ENCODE measurements at places on chromosomes 7 and 10.

- no peak for DNase-seq
These were observed 16.0 kb downstream of the CHRM2 start for GRCh38 chr7:136884492-136884891.

GRCh38 chr7:28408960-28409715, 3.2 kb upstream of the CREB5 start:
- DNase-seq, result peak; percentile 72

- DNase-seq, result no peak
These were observed 113.7 kb downstream of the SFMBT2 start for GRCh38 chr10:7297094-7297493.

GRCh38 chr10:5305374-5305773, 59.4 kb upstream of the UCN3 start:
- no peak for DNase-seq

DNA sequence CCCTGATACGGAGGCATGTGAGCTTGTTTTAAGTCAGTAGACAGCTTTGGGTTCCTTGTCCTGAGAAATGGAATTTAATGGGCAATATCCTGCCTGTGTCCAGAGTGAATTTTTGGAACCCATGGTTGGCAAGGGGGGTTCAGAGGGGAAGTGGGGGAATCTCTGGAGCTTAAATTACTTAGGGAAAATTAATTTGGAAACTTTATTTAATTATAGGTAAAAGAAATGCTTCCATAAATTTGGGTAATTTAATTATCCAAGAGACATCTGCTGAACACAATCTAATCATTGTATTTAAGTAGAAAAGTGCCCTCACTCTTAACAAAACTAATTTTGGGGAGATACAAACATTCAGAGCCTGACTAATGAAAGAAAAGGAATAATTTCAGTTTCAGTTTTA, 99.7 kb downstream of the PLXNA4 start:
- no peak for DNase-seq

GRCh38 chr10:70053218-70053840, 683 bp downstream of the MACROH2A2 start:
- no peak for DNase-seq

- no peak for DNase-seq
These were observed 19.6 kb downstream of the R3HCC1L start for GRCh38 chr10:98154076-98154475.

DNA sequence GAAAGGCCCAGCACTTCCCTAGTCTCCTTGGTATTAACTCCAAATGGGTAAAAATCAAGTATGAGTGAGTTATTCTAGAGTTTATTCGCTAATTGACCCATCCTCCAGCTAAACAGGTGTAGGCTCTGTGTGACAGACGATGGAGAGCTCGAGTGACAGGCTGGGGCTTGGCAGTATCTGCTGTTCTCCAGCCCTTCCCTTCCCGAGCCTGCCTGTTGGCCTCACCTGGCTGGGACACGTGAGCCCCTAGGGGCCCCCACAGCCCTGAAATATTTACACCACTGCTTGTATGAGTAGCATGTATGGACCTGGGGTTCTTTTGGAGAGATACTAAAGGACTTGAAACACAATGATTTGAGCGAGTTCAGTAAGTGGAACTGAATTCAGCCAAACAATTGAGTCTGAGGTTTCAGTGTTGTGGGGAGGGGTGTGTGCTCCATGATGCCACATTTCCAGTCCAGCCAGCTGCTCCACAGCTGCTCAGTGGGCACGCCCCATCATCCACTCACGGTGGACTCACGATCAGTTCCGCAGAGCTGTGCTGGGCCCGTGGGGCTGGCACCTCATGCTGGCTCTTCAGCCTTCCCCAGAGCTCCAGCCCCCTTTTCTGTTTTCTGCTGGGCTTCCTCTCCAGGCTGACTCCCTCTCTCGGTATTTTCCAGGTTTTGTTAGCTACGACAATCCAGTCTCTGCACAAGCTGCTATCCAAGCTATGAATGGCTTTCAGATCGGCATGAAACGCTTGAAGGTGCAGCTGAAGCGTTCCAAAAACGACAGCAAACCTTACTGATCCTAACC, 283.0 kb downstream of the USP6NL start:
- DNase-seq, result no peak

GRCh38 chr7:70795948-70796347, 336.0 kb upstream of the GALNT17 start:
- no peak for DNase-seq

DNA sequence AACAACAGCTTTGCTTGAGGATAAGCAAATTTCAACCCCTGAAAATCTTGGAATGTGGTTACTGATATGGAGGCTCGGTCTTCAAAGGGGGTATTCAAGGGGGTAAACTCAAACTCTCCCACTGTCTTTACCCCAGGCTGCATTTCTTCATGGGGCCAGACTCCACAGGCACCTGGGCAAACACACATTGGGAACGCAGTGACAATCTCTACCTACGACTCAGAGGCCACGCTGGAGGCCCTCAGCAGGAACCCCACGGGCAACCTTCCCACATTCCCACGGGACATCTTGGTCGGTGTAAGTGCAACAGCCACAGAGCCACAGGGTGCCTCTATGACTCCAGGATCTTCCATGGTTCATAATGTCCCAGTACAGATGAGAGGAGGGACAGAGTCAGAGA, 2.2 kb upstream of the INSIG1 start:
- no peak for DNase-seq

GRCh38 chr10:17616403-17617030, 657 bp downstream of the HACD1 start:
- peak; percentile 33 for DNase-seq

- no peak for DNase-seq
These were observed 6.9 kb downstream of the ABCB8 start for GRCh38 chr7:151035026-151035717.

DNA sequence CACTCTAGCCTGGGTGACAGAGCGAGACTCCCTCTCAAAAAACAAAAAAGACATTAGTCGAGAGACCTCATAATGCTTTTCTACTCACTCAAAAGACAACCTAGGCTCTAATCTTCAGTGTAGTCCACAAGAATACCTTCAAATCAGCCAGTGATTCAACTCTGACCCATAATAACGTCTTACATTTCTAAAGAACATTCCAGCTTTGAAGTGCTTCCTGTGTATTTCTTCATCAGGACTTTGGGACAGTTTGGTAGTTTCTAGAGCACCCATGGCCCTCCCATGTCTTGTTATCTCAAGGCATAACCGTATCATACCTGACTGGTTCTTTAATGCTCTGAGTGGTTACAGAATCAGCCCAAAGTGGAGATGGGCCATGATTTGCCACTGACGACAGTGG, 221.3 kb downstream of the SKIDA1 start:
- DNase-seq, result no peak

DNA sequence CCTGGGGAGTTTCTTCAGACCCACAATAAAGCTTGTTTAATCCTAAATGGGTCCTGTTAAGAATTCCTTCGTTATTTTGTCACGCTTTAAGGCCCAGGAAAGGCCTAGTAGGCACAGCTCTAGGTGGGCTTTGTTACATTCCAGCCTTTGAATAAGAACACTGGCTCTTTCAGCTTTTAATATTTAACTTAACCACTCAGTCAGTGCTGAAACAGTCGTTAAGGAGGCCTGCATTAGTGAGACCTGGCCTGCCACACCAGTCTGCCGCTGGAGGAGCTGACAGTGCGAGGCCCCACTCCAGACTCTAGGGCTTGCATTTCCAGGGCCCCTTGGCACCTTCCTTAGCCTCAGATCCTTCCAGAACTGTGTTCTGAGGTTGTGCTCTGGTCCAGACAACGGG, 351.4 kb downstream of the GLRX3 start:
- DNase-seq, result no peak

GRCh38 chr10:79237454-79238157, 109.7 kb upstream of the PPIF start:
- no peak for DNase-seq

DNA sequence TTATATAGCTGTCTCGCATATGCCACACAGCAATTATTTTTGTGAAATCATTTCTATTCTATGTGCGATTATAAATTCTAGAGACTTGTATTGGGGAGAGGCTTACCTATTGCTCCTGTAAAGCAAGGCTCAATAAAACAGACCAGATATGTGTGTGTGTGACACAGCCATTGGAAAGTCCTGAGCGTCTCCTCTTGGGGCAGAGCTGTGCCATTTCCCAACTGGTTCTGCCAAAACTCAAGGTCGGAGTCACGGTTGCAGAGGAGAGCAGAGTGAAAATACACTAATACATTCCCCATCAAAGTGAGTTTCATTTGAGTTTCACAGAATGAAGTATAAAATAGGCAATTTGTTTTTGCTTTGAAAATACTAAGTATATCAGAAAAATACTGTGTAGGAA, 567.4 kb upstream of the FZD8 start:
- no peak for DNase-seq

DNA sequence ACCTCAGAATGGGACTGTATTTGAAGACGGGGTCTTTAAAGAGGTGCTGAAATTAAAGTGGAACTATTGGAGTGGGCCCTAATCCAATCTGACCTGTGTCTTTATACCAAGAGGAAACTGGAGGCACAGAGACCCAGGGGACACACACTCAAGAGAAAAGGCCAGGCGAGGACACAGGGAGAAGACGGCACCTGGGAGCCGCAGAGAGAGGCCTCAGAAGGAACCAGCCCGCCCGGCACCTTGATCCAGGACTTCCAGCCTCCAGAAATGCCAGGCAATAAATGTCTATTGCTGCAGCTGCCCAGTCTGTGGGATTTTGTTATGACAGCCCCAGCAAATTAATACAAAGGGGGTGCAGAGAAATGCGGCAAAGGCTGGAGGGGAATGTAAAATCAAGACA, 10.5 kb downstream of the CARD11 start:
- DNase-seq, result no peak

GRCh38 chr10:105707603-105708002, 1066.5 kb downstream of the SORCS3 start:
- DNase-seq, result no peak

DNA sequence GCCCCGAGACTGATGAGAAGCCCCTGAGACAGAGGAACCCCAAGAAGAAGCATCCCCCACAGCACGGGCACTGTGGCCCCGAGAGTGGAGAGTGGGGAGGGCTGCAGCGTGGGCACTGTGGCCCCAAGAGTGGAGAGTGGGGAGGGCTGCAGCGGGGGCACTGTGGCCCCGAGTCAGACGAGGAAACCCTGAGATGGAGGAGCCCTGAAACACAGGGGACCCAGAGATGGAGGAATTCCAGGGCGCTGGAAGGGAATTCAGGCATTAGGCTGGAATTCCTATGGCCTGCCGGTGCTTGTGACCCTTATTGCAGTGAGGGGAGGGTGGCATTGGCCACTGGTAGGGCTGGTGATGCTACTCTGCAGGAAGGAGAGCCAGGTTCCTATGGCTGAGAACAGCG, 168.6 kb upstream of the SHH start:
- DNase-seq, result no peak

- no peak for DNase-seq
These were observed 27.1 kb downstream of the ABCB4 start for GRCh38 chr7:87448388-87448787.

DNA sequence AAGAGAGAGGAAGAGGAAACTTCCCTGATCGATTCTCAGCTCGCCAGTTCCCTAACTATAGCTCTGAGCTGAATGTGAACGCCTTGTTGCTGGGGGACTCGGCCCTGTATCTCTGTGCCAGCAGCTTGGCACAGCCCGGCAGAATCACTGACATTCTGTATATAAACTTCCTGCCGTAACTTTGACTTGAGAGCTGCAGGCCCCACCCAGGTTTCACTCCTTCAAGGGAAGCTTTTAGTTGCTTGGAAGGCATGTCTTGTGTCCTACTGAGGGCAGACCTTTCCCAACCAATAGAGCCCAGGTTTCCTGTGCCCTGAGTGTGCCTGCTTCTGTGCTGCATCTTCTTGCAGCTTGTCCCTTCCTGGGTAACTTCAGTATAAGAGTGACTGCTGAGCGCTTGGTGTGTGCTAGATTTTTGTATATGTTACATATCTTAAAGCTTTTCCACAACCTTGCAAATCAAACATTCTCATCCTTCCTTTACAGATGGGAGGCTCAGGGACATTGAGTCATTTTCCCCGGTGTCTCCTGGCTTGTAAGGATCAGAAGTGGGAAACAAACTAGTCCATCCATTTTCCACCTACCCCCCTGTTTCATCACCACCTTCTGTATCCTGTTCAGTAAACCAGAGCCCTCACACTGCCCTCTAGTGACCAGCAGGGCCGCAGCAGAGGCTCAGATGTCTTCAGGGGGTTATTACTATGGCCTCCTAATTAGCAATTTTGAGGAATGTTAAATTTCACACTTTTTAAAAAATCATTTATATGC, 225.2 kb upstream of the PRSS58 start:
- no peak for DNase-seq

- DNase-seq, result no peak
These were observed 39.8 kb downstream of the AKR1B1 start for GRCh38 chr7:134419085-134419484.

DNA sequence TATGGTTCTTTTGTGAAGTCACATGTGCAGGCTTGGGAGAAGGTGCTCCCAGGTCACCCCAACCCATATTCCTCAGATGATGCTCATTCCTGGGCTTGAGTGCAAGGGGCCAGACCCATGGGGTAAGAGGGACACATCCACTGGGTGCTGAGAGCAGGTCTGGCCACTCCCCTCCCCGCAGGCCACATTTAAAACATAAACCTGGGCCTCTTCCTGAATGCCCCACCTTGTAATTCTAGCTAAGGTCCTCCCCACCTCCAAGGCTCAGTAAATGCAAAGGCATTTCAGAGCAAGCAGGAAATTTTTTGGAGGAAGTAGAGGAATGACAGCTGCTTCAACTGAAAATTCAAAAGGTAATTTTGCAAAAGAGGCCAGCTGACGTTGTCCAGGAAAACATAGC, 172.5 kb downstream of the ARHGAP21 start:
- DNase-seq, result no peak

- no peak for DNase-seq
These were observed 7.2 kb downstream of the GSTO2 start for GRCh38 chr10:104276192-104276591.

GRCh38 chr10:124587811-124588211, 126.2 kb downstream of the LHPP start:
- DNase-seq, result no peak

GRCh38 chr7:80781561-80781979, 137.3 kb downstream of the SEMA3C start:
- DNase-seq, result no peak

DNA sequence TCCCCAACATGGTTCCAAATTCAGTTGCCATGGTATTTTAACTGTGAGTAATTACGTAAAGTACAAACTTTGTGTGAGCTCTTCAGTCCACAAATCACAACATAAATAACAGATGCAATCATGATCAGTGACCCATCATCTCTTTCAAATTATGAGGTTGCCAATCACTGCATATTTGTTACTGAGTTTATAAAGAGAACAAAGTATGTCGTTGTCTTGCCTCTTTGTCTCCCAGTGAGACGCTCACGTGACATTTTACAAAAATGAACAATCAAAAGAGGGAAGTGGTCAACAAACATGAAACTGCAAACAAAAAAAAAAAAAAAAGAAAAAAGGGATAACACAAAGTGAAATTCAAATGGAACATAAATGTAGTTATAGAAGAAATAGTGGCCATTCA, 122.7 kb upstream of the PDSS1 start:
- no peak for DNase-seq

- no peak for DNase-seq
These were observed 103.8 kb downstream of the BUB3 start for GRCh38 chr10:123257904-123258456.

- no peak for DNase-seq
These were observed 260.0 kb downstream of the MAD1L1 start for GRCh38 chr7:1972744-1973143.

All from 8988T (cell line).